IPS DF 6.9 (cell line): ENCODE measurements at places on chromosomes 1 and 21.

DNA sequence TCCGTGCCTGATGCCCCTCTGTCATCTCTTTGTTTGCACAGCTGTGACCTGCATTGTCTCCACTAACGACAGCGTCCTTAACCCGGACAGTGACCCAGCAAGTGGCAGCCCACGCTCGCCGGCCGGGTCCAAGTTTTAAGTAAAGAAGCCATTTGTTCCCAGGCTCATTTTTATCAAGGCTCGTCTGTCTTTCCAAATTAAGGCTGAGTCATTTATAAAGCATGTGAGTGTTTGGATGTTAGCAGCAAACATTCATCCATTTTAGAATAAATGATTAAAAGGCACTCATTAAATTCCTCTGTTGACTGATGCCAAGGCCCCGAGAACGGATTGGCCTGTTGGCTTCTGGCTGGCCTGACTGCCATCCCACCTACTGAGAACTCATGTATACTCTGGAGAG, 514.5 kb downstream of the NPHP4 start:
- DNase-seq = no peak

DNA sequence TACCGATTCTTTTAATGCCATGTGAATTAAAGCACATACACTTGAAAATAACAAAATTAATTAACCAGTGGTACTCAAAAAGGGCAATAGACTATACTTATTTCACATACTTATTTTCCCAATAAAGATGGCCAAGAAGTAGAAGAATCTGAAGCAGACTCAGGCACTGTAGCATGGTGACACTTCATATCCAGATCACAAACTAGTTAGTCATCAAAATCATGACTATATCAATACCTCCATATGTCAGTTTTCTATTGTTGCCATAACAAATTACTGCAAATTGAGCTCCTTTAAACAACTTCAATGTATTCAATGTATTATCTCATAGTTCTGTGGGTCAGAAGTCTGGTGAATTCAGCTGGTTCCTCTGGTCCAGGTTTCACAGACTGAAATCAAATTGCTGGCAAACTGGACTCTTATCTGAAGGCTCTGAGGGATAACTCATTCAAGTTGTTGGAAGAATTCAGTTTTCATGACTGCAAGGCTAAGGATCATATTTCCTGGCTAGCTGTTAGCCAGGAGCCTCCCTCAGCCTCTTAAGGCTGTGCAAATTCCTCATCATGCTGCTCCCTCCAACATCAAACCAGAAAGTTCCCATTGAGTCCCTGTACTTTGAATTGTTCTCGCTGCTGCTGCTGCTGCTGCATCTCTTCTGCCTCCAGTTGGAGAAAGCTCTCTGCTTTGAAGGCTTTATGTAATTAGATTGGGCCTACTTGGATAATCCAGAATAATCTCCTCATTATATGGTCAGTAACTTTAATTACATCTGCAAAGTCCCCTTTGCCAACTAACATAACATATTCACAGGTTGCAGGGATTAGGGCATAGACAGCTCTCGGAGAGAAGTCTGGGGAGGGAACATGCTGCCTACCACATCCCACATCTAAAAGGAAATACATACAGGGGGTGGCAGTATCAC, 91.5 kb downstream of the MRPL39 start:
- DNase-seq = no peak

- no peak for DNase-seq
These were observed 50.1 kb upstream of the KCNJ15 start for GRCh38 chr21:38206646-38207045.

- no peak for DNase-seq
These were observed 8.2 kb downstream of the LRRC8B start for GRCh38 chr1:89532866-89533265.

- DNase-seq = no peak
These were observed 969 bp upstream of the RIPK4 start for GRCh38 chr21:41767606-41768436.
